ENCODE measurements at places on chromosomes 16 and 17.

GRCh38 chr16:57224651-57225335 lies 20.3 kb upstream of the ARL2BP start:
- DNase-seq = no peak

DNA sequence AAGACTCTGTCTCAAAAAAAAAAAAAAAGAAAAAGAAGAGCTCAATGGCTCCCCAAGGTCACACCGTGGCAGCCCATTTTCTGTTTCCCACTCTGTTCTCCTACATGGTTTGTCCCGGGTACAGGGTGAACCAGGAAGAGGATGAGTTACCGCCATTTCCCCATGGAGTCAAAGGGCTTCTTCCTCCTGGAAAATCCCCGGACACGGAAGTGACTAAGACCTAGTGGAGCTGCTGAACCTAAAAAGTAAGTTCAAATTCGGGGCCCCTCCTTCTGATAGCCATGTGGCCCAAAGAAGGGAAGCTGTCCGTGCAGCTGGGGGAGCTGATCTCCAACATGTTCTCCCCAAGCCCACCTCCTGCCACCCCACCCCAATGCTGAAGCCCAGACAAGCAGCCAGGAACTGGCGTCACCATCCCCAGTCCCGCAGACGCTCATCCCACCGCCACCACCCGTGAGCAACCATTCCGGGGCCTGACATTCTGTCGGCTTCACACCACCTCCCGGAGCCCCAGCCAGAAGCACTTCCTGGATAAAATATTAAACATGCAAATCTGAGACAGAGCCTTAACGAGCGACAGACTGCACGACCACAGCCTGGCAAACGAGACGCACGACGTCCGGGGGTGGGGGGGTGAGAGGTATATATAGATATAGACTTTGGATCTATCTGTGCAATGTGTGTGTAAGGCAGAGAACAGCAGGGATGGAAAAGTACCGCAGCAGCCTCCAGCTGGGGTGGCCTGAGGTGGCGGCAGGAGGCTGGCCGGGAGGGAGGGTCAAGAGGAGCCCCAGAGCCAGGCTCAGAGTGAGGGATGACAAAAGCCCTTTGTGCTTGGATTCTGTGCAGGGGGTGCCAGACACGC lies 17.6 kb downstream of the EPOP start:
- DNase-seq = peak; percentile 47

DNA sequence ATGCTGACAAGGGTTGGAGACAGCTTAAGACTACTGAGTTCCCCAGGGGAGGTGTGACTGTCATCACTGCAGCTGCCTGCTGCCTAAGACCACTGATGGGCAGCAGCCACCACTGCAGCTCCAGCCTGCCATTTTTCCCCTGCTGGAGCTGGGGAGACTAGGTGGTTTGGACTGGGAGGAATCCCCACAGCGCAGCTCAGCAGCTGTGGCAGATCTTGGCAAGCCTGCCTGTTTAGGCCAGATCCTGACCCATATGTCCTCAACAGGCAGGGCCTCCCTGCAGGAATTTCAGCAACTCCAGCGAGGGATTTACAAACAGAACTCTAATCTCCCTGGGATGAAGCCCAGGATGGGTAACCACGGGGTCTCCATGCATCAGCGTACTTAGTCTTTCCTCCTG lies 356.4 kb upstream of the TOM1L1 start:
- no peak for DNase-seq

- DNase-seq = no peak
Observed at GRCh38 chr16:56726926-56727325, 3.0 kb upstream of the NUP93 start.

GRCh38 chr17:9929871-9930270 lies 24.8 kb upstream of the RCVRN start:
- DNase-seq = no peak
